ENCODE measurements at places on chromosomes 12 and 14.
A peak's percentile ranks its signal among the peaks of the same experiment; 100 is the strongest.

DNA sequence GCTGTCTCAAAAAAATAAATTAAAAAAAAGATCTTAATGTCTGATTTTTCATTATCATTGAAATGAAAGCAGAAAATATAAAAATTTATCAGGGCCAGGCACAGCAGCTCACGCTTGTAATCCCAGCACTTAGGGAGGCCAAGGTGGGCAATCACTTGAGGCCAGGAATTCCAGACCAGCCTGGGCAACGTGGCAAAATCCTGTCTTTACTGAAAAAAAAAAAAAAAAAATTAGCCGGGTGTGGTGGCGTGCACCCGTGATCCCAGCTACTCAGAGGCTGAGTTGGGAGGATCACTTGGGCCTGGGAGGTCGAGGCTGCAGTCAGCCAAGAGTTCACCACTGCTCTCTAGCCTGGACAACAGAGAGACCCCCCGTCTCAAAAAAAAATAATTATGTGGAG is 37.6 kb upstream of the CLIP1 start:
- DNase-seq: no peak

- no peak for DNase-seq
These were observed 170.2 kb upstream of the PRICKLE1 start for GRCh38 chr12:42759622-42760273.

DNA sequence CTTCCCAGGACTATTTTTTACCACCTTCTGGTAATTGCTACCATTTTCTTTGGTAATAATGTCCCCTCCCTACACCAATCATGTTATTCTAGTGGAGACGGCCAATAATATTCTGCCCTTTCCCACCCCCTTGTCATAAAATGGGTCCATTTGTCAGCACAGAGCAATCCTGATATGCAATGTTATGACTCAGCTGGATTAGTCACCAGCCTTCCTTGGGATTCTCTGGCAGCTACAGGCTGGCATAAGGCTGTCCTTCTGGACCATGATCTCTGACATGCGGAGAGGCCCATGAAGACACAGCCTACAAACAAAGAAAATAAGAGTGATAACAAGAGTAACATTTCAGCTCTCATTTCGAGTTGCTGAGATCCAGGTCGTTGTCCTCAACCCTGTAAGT is 222.0 kb upstream of the CPNE8 start:
- no peak for DNase-seq

GRCh38 chr14:100117633-100118395 is 41.6 kb downstream of the DEGS2 start:
- DNase-seq: no peak

- no peak for DNase-seq
These were observed 10.1 kb upstream of the DCAF4 start for GRCh38 chr14:72916174-72916573.

DNA sequence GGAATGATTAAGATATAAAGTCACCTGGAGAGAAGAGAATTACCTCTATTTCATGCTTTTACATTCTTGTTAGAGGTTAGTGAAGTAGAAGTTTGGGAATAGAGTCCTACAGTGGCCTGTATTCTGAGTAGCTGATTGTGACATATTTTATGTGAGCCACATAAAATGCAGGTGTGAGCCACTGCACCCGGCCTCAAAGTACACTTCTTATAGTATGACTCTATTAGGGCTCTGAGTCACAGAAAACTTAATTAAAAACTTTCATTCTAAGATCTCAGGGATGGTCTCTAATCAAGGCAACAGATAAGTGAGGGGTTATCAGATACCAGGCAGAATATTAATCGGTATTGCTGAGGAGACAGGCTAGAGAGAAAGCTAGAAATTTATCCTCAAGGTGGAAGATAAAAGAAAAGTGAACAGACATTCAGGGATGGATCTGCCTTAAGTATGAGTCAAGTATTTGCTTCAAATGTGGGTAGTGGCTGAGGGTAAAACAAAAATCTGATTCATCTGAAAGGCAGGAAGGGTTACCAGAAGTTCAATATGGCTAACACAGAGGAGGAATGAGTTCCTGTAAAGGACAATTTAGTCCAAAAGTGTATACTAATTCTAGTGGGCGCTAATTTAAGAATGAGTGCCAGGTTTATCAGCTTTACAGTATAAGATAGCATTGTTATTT is 5.5 kb upstream of the G2E3 start:
- no peak for DNase-seq

GRCh38 chr14:59870277-59871165 is at the start of gene RTN1:
Gene RTN1 (minus strand): TSS chr14:59870776. CDS start chr14:59870630, 146 bp downstream.
- DNase-seq: peak; percentile 2

DNA sequence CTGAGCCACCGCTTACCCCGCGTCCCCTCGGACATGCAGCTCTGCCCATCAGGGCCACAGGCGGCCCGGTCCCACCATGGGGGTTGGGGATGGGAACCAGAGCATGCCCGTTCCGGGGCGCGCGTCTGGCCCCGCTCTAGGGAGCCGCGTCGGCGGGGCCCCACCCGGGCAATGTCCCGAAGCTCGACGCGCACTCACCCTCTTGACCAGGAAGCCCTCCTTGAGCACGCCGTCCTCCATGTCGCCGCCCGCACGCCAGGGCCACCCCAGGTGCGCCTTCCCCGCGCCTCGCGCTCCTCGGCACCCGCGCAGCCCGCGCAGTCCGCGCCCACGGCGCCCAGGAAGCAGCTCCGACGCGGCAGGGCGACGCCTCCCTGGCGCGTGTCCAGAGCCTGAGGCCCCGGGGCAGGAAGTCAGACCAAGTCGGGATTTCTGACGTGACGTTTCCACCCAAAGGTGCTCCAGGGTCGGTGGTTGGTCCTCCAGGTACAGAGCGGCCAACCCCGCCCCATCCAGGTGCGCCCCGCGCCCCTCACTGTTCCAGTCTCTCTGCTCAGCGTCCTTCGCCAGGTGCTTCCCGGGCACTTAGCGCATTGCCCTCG is at the start of gene PLEK2:
TSS of gene PLEK2 (minus strand) at position 346 of the 602 bp plus-strand sequence. CDS start at position 240, 106 bp downstream.
- DNase-seq: peak; percentile 54

- DNase-seq: no peak
These were observed 6.2 kb upstream of the SLC7A7 start for GRCh38 chr14:22821193-22822015.

GRCh38 chr14:90573385-90574105 is 176.7 kb downstream of the CALM1 start:
- DNase-seq: no peak
